Activated T-helper 1 cell treated with anti-CD3 and anti-CD28 coated beads, Interleukin-2, amount 50 U/mL, for 16 hours (primary cell): ENCODE measurements at places on chromosomes 3 and 15.

- DNase-seq = no peak
Measured at GRCh38 chr3:160486459-160486869, 36.9 kb upstream of the TRIM59 start.

- no peak for DNase-seq
Measured at GRCh38 chr15:69988541-69989225, 109.0 kb downstream of the TLE3 start.

DNA sequence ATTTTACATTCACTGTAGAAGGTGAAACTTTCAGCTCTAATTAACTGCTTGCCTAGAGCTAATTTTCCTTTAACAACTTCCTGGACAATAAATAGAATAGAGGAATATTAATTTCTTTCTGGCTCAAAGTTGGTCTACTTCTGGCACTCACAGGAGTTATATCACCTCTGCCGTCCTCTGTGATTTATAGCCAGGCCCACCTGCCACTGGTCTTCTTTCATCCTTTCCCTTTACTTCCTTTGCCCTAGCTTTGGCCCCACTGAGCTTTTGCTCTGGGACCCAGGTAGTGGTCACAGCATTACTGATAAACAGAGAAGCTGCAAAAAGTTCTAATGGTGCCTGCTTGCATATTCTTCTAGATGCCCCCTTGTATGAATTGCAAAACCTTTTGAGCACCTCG lies 49.3 kb upstream of the ABHD10 start:
- no peak for DNase-seq

- no peak for DNase-seq
Measured at GRCh38 chr3:72682936-72683452, 165.3 kb downstream of the SHQ1 start.

DNA sequence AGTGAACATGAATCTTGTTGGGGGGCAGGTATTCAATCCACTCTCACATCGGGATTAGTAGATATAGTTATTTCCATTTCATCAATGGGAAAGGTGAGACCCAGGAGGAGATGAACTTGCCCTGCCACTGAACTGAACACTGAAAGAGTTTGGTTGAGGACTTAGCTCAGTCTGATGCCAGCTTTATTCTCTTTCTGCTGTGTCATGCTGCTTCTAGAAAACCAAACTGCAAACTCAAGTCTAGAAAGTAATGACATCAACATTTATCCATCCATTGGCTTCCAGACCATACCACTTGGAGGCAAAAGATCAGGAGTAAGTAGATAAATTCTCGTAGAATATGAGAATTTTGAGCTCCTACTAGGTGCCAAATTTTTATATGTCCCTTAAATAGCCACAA lies 288.0 kb upstream of the CTNNB1 start:
- no peak for DNase-seq

GRCh38 chr3:183629546-183630301 lies 5.7 kb upstream of the KLHL24 start:
- DNase-seq = no peak

GRCh38 chr15:68646156-68646555 lies 67.4 kb downstream of the CORO2B start:
- no peak for DNase-seq

DNA sequence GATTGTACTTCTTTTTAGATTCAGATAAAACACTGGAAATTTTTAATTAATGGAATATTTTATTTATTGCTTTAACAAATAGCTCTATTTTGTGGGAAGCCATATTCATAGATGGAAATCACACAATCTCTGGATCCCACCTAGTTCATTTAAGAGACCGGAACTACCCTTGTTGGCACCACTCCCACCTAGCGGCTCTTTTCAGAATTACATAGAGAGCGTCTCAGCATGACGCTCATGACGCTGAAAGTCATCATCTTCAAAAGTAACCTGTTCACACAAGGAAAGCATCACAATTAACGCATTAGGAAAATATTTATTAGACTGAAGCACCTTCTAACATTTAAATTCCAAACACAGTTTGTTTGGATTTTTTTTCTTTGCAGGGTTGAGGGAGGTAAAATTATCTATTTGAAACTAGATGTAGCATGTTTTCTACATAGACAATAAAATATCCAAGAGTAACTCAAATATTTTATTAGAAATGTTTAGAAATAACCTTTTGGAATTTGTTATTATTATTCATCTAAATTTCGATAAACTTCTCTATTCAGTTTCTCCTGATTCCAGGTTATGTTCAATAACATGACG lies 214.9 kb upstream of the ARRDC4 start:
- DNase-seq = no peak

GRCh38 chr3:46946416-46946815 lies 30.1 kb downstream of the CCDC12 start:
- DNase-seq = no peak

GRCh38 chr3:193828477-193828876 lies 235.5 kb downstream of the OPA1 start:
- no peak for DNase-seq

DNA sequence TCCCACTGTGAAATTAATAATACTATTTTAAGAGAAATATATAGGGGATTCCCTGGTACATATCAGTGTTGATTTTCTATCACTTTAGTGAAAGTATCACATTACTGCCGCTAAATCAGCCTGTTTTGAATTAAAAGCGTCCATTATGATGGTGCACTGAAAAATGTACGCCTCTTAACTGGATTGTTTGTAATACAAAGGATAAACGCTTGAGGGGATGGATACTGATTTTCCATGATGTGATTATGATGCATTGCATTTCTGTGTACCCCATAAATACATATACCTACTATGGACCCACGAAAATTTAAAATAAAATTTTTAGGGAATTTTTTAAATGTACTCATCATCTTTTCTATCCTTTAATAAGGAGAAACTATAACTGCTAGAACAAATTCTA lies 478.6 kb downstream of the MAGI1 start:
- no peak for DNase-seq

DNA sequence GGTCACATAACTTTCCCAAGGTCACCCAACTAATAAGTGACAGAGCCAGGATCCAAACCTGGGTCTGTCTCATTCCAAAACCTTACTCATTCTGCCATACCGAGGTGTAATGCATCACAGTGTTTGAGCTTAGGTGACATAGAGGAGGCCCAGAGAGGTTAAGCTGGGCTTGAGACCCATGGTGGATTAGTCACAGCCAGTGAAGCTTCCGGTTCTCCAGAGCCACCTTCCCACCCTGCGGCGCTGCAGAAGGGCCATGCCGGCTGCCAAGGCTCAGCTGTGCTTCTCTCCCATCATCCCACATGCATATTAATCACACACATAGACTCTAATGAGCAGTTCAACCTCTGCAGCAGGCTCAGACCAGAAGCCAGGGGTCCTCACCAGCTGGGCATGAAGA lies 42.2 kb downstream of the SPSB4 start:
- DNase-seq = no peak

- DNase-seq = no peak
Measured at GRCh38 chr3:174775603-174776002, 83.5 kb upstream of the NAALADL2 start.

DNA sequence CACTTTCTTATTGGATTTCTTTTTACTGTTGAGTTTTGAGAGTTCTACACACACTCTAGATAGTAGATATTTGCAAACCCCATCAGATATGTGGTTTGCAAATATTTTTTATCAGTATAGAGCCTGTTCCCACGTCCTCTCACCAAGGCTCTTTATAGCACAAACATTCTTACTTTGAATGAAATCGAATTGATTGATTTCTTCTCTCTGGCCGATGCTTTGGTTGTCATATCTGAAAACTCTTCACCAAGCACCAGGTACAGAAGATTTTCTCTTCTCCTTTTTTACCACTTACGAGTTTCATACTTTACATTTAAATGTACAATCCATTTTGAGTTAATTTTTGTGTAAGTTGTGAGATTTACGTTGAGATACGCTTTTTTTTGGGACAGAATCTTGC lies 163.4 kb downstream of the PTPRG start:
- DNase-seq = no peak

DNA sequence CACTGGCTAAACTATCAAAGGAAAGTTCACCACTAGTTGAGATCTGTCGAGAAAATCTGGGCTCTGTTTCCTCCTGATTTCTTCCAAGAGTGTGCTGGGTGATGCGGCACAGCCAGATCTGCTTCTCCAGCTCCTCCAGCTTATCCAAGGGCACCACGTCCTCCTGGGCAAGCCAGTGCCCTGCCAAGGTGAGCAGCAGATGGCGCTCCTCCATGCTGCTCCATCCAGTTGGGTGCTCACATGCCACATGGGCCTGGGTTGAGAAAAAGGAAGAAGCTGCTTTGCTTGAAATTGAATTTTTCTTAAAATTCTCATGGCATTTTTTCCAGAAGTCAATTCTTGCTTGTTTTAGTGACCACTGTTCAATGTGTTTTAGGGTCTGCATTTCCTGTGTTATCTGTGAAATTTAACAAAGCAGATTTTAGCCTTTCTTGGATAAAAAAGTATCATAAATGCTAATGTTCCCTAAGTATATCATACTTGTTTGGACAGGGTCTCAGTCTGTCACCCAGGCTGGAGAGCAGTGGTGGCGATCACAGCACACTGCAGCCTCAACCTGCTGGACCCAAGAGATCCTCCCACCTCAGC lies 47.3 kb downstream of the EIF3J start:
- DNase-seq = peak; percentile 17

DNA sequence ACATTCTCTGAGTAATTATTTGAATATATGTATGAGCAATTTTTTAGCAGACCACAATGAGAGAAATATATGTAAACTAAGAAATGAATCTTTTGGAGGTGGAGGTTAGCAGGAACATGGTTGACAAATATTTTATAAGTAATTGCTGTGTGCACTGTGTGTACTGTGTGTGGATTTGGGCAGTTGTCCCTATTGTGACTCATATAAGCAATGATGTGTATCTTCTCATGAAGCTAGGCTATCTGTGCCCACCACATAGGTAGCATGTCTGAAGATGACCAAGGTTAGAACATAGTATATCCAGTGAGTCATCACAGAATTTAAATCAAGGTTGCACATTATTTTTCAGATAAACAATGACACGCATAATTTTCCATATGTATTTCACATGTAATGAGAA lies 713.9 kb upstream of the GBE1 start:
- DNase-seq = no peak

DNA sequence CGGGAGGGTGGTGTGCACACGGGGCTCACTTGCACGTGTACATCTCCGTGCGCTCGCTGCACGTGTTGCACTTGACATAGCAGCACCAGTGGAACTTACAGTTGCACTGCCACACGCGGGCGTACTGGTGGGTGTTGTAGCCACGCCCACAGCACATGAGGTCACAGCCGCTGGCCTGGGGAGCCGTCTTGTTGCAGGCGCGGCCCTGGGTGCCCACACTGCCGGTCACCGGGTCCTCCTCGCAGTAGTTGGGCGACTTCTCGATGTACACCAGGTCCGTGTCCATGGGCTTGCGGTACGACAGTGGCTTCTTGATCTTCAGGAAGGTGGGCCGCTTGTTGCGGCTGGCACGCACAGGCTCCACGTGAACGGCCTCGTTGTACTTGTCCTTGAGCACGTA lies 61.0 kb downstream of the WNT7A start:
- no peak for DNase-seq

DNA sequence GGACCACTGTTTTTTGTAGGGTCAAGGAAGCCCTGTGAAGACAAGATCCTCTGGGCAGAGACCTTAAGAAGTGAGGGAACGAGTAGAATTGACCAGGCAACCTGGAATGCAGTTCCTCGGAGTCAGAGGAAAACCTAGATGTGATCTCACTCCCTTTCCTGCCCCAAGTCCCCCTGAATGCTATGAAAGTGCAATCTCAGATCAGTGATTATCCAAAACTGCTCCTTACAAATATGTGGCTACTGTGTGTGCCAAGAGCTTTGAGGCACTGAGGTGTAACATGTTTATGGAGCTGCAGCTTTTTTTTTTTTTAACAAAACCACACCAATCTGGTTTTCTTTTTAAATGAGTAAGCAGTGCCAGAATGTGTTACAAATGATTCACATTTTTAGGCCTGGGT lies 35.8 kb downstream of the THSD4 start:
- DNase-seq = no peak

- no peak for DNase-seq
Measured at GRCh38 chr3:65785065-65785645, 253.6 kb downstream of the MAGI1 start.

GRCh38 chr15:81560405-81560804 lies 186.4 kb upstream of the TMC3 start:
- DNase-seq = no peak

DNA sequence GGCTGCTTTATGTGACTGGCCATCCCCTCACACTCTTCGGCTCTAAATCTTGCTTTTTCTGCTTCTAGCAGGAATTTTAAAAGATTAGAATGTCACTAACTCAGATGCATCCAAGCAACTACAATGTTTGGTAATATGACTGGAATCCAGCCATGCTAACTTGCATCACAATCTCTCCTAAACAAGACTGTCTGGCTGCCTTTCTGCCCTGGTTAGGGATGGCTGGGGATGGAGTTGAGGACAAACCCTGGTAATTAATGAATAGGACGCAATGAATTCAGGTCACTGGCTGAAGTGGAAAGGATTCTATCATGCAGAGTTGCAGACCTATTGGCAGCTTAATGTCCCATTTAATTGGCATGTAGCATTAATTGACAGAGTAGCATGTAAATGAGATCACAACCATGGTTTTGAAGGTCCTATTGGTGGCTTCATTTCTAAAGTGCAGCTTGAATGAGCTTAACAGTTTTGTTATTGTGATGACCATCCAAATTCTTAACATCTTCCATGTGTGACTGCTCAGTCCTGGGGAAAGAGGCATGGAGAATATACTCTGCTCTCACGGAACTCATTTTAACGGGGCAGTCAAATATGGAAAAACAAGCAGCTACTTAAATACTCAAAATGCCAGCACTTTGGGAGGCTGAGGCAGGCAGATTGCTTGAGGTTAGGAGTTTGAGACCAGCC lies 21.7 kb downstream of the NMNAT3 start:
- DNase-seq = no peak

- DNase-seq = no peak
Measured at GRCh38 chr3:55721716-55722484, 234.8 kb upstream of the WNT5A start.

GRCh38 chr15:76994971-76995945 lies at the start of gene PSTPIP1:
TSS of gene PSTPIP1 (plus strand) at chr15:76995126. CDS start at chr15:76995574, 448 bp downstream.
- no peak for DNase-seq

GRCh38 chr3:70631716-70632307 lies 319.4 kb upstream of the MDFIC2 start:
- no peak for DNase-seq

GRCh38 chr3:132550579-132551305 lies 46.3 kb upstream of the ACKR4 start:
- no peak for DNase-seq

GRCh38 chr15:83766339-83766738 lies 112.4 kb downstream of the ADAMTSL3 start:
- no peak for DNase-seq

DNA sequence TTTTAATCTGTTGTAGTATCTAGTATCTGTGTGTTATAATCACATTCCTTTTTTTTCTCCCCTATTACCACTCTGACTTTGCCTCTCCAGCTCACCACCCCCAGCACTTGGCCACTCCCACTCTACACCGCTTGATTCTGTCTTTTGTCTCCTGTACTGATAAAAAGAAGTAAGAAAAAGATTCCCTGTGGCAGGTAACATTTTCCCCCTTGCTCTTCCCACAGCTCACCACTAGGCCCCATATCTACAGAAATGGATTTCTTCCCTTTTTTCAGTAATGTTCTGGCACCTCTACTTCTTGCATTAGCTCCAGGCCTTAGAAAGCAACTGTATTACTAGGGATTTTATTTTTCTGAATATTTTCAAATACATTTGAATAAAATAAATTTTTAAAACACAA lies 25.6 kb downstream of the KCNH8 start:
- no peak for DNase-seq
